B cell (primary cell): ENCODE measurements at places on chromosomes 3 and 15. TPM values are rescaled to one million over a fixed set of nuclear protein-coding genes. Genes with fewer than 3 reads are reported as not detected.
A peak's percentile ranks its signal among the peaks of the same experiment; 100 is the strongest.

- DNase-seq, result no peak
Measured at GRCh38 chr3:65401359-65402305, 637.1 kb downstream of the MAGI1 start.

SORD gene
- total RNA-seq, result 24.3 and 25.8 TPM in 2 replicates

- no peak for DNase-seq
Measured at GRCh38 chr15:33168444-33168843, 26.1 kb downstream of the FMN1 start.

- DNase-seq, result peak; percentile 68
Measured at GRCh38 chr3:129314386-129315222, 35.9 kb downstream of the HMCES start.

- DNase-seq, result no peak
Measured at GRCh38 chr15:69090197-69090948, 70.1 kb upstream of the GLCE start.

MOBP gene
- not detected in 2 replicates for total RNA-seq

GRCh38 chr3:190865828-190866227 is 3.3 kb upstream of the GMNC start:
- no peak for DNase-seq

GOLGA8T gene
- 0.71 TPM in 1 of 2 replicates, not detected in the other for total RNA-seq

DNA sequence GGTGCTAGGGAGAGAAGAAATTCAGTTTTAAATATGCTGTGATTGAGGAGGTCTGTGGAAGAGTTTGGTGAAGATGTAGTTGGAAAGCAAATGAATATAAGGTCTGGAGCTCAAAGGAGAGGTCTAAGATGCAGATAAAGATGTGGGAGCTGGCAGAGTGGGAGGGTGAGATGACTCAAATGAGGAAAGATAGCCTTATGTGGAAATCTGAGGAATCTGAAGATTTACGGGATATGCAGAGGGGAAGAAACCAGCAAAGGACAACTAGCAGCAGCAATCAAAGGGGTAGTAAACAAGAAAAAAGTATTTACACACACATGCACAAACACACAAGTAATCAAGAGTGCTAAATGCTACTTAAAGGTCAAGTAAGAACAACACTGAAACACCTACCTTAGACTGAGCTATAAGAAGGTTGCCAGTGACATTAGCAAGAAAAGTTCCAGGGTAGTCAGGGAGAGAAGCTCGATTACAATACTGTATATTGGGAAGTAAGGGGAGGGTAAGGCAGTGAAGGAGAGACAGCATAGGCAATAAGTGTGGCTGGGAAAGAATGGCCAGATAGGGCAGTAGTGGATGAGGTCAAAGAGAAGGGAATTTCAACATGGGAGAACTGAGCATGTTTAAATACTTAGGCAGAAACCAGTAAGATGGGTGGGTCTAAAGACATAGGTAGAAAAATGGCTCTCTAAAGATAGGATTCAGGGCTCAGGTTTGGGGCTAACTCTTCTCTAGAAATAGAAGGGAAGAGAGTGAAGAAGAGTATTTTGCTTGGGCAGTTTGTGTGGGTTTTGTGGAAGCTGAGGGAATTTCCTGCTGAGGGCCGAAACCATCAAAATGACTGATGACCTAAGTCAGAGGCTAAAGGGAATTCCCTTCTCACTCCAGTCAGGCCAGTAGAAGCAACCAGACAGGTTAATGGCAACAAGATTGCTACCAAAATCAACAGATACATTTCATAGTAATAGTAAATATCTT is 8.9 kb downstream of the CMTM6 start:
- DNase-seq, result peak; percentile 43

SPTBN5 gene
- 0.68 and 1.4 TPM in 2 replicates for total RNA-seq
